ENCODE measurements at places on chromosomes 7 and 10.

GRCh38 chr10:70761727-70762350, 23.3 kb downstream of the TBATA start:
- DNase-seq: no peak

- DNase-seq: no peak
Measured at GRCh38 chr7:155996718-155997280, 184.5 kb upstream of the SHH start.

DNA sequence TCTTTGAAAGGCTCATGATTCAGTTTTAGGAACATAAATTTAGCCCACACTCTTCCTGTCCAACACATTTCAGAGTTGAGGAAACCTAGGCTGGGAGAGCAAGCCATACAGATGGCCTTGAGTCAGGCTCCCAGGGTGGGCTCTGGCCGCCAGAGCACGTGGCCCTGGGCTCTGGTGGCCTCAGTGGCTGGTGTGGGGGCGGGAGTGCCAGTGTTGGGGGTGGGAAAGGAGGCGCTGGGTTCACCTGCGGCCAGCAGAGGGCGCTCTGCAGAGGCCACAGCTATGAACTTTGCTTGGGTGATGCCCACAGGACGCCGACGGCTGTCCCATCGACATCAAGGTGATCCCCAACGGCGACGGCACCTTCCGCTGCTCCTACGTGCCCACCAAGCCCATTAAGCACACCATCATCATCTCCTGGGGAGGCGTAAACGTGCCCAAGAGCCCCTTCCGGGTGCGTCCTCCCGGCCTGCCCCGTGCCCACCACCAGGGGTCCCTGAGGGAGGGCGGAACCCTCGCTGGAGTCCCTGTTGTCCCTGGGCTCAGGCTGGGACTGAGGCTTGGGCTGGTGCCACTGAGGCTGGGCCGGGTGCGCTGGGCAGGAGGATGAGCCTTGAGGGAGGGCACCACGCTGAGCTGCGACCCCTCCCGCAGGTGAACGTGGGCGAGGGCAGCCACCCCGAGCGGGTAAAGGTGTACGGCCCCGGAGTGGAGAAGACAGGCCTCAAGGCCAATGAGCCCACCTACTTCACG, 11.9 kb downstream of the FLNC start:
- DNase-seq: peak; percentile 65

GRCh38 chr10:122072491-122072890, 83.5 kb downstream of the TACC2 start:
- no peak for DNase-seq

- DNase-seq: no peak
Measured at GRCh38 chr10:20007426-20007825, 191.2 kb downstream of the PLXDC2 start.

GRCh38 chr10:72292223-72292691, 18.5 kb downstream of the DDIT4 start:
- DNase-seq: peak; percentile 82

- DNase-seq: no peak
Measured at GRCh38 chr10:47244560-47245500, 55.2 kb upstream of the GDF10 start.

DNA sequence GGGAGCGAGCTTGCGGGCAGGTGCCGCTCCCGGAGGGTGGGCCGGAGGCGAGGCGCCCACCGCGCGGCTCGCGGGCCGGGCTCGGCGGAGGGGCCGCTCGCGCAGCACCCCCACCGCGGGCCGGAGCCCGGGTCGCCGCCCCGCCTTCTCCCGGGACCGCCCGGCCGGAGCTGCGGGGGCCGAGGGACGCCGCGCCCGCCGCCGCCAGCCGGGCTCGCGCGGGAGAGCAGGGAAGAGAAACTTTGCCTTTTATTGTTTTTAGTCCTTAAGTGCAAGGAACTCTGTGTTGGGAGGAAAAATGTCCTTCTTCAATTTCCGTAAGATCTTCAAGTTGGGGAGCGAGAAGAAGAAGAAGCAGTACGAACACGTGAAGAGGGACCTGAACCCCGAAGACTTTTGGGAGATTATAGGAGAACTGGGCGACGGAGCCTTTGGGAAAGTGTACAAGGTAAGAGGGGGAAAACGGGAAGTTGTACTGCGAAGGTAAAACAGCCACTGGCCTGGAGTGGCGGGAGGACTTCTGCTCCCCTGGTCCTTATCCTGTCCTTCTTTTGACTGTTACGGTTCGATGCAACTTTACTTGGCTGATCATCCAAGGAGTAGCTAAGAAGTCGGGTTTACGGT, 620 bp downstream of the SLK start:
- no peak for DNase-seq

DNA sequence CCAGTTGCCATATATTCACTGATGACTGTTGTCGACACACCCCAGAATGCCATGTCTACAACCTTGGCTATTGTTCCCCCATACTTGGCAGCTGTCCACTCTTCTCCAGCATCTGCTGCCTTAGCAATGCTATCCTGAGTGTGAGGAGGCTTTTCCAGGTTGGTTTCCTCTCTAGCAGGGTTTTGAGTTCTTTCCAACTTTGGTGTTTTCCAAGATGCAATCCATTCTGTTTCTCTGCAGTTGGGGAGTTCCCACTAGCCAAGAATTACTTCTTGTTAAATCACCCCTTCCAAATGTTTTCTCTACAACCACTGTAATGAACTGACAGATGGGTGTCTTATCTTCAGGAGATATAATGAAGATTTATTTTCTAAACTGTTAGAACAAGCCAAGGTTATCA, 617.4 kb downstream of the CCSER2 start:
- DNase-seq: no peak

GRCh38 chr10:69179089-69179742, 818 bp upstream of the SUPV3L1 start:
- peak; percentile 30 for DNase-seq

GRCh38 chr10:92692080-92692671, 2.4 kb downstream of the HHEX start:
- no peak for DNase-seq

- DNase-seq: no peak
Measured at GRCh38 chr7:108598153-108598552, 28.5 kb downstream of the DNAJB9 start.

GRCh38 chr10:97650726-97651125, 10.3 kb downstream of the PI4K2A start:
- DNase-seq: no peak

DNA sequence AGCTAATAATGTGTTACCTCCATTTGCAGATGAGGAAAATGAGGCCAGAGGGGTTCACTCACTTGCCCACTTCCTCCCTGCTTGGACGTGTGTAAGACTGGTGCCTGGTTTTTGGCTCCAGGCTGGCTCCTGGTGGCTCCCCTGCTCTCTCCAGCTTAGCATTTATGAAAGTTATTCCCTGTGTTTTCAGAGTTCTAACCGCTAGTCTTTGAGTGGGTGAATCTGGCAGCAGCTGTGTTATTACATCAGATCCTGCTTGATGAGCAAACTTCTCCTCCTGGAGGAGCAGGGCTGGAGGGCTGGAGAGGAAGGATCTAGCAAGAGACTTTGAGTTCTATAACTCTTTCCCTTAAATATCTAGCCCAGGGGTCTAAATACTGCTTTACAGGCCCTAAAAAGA, 80.9 kb upstream of the AGBL3 start:
- DNase-seq: no peak

GRCh38 chr10:102631525-102632393, 12.5 kb upstream of the TRIM8 start:
- no peak for DNase-seq

DNA sequence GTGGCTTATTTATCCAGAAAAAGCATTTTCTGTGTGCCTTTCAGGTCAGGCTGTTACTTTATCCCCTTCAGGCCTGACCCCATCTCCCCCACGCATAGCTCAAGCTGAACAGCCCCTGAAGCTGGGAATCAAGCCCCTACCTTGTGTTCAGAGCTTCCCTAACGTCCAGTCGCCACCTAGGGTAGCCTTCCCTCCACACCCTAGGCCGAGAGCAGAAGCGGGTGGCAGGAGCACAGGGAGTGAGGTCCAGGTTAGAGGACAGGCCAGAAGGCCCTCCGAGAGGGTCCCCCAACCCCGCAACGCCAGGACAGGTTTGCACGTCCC, 479 bp upstream of the SEMA4G start:
- no peak for DNase-seq

GRCh38 chr10:104209575-104210198, 22.5 kb downstream of the CFAP43 start:
- DNase-seq: peak; percentile 14

DNA sequence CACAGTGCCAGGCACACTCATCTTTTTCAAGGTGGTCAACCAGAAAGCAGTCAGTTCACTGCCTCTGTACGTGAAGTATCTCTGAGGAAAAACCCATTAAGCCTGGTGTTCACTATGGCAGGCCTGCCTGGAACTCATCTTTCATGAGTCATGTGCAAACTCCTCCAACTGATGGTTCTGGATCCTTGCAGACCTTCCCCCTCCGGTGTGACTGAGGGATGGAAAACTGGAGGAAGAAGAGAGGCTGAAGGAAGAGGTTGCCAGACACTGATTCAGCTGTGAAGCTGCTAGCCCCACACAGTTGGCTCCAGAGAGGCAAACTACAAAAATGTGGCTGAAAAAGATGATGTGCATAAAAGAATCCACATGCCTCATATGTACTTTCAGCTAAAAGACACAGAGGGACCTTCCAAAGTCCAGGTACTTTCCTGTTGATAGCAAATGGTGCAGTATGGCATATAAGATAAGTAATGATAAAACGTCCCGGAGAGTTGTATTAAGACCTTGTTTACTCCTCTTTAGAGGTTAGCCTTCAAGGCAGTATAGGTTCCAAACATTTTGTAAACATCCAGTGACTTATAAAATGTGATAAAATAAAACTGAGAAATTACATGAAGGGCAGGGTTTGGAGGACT, 2.7 kb downstream of the CYP3A5 start:
- no peak for DNase-seq

DNA sequence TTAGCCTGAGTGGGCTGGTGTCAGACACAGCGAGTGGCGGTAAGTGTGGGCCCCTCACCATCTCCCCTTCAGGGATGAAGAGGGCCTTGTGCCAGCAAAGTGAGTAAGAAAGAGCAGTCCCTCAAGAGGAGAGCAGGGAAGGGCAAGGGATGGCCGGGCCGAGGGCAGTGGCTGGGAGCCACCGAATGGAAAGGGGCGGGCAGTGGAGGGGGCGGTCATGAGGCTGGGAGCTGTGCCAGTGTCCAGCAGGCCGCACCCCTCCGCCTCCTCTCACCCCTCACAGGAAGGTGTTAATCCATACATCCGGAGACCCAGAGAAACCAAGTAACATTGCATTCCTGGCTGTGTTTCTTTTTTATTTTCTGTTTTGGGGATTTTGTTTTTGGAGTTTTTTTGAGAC, 28.6 kb upstream of the RASGEF1A start:
- DNase-seq: no peak

- DNase-seq: no peak
Measured at GRCh38 chr7:105408791-105409410, 20.2 kb upstream of the SRPK2 start.

- DNase-seq: no peak
Measured at GRCh38 chr10:122468926-122469781, 7.8 kb downstream of the HTRA1 start.

GRCh38 chr10:42594246-42594650, 44.1 kb downstream of the ZNF33B start:
- DNase-seq: no peak

GRCh38 chr7:119959811-119960210, 313.2 kb upstream of the KCND2 start:
- no peak for DNase-seq

- no peak for DNase-seq
Measured at GRCh38 chr10:96721207-96721572, 876 bp upstream of the PIK3AP1 start.

DNA sequence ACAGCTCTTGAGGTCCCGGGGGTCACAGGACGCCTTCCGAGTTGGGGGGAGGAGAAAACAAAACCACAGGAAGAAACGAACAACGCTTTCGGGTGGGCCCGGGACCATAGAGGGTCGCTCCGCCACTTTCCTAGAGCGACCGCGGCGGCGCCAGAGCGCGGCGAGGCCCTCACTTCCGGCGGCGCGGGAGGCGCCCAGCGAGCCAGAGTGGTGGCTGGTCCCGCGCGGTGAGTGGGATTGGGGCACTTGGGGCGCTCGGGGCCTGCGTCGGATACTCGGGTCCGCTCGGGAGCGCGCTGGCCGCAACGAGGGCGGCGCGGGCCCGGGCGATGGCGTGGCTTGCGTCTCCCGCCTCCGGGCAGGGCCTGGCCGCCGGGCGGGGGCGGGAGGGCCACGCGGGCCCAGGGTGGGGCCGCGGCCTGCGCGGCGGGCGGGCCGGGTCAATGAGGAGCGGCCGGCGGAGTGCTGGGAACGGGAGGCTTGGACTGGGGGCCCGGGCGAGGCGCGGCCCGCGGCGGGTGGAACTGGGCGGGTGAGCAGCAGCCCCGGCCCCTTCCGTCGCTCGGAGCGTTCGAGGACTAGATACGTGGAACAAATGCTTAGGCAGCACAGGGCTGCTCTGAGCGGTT, at the start of gene ZNF22:
Gene ZNF22 (plus strand): TSS at position 172 of the 629 bp plus-strand sequence. CDS start 2,446 bp downstream, outside the sequence.
- DNase-seq: peak; percentile 58

- DNase-seq: no peak
Measured at GRCh38 chr10:124975977-124976514, 34.1 kb downstream of the ZRANB1 start.

DNA sequence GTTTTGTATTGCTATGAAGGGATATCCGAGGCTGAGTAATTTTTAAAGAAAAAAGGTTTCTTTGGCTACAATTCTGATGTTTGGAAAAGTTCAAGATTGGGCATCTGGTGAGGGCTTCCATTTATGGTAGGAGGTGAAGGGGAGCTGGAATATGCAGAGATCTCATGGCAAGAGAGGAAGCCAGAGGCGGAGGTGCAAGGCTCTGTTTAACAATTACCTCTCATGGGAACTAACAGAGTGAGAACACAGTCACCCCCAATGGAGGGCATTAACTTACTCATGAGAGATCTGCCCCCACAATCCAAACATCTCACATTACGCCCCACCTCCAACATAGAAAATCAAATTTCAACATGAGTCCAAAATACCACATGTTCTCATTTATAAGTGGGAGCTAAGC, 62.0 kb downstream of the AKR1D1 start:
- DNase-seq: no peak

DNA sequence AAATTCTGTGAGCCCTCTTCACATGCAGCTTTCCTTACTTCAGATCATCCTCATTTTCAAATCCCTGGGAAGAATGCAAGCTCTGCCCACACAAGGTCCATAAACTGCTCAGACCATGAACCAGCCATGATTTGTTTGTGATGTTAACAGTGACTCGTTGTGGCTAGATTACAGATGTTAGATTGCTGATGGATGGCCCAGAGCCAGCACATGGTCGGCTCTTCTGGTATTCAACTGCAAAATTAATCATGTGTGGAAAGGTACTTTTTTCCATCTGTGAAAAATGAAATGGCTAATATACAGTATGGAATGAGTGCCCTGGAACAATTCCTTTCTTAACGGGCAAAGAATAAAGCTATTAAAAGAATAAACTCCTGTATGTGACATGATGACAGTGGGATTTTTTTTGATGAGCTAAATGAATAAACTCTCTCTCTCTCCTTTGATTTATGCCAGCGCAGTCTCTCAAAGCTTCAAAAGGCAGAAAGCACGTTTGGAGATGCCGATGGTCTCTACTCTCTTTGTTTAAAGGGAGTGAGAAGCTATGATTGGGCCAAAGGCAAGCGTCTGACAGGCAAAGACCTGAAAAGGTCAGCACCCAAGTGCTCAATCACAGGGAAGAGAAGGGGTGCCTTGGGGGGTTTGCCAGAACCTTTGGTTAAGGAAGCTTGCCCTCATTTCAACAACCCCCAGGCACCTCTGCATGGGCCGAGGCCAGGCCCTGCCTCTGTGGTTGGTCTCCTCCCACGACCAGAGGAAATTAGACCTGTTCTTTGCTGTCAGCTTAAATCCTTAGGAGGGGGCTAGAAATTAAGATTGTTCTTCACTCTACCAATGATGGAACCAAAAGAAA, 444.0 kb upstream of the NFE2L3 start:
- DNase-seq: no peak

Measured in stimulated activated CD4-positive, alpha-beta T cell treated with anti-CD3 and anti-CD28 coated beads, Interleukin-1b, Interleukin-23, amount 100 ng/mL, for 48 hours (primary cell).